HCT116 (cell line): ENCODE measurements at places on chromosomes 1 and 21. TPM values are rescaled to one million over a fixed set of nuclear protein-coding genes. Genes with fewer than 3 reads are reported as not detected.

The AMPD1 gene
- total RNA-seq = not detected

The SLC25A34 gene
- total RNA-seq = 0.59 TPM

The NRDC gene
- total RNA-seq = 182 TPM

The ATPAF1 gene
- total RNA-seq = 35.5 TPM

The PTPN14 gene
- 37.5 TPM for total RNA-seq

The IGSF5 gene
- total RNA-seq = not detected

The APCS gene
- 0.42 TPM for total RNA-seq

GRCh38 chr1:202952818-202953217 is 5.3 kb downstream of the ADIPOR1 start:
- H3K27me3 ChIP-seq = no peaks in the 10 kb centered on the region
- H3K36me3 ChIP-seq = peaks cover 15% of the 10 kb centered on the region
- H3K27ac ChIP-seq = no peak overlapping the region

DNA sequence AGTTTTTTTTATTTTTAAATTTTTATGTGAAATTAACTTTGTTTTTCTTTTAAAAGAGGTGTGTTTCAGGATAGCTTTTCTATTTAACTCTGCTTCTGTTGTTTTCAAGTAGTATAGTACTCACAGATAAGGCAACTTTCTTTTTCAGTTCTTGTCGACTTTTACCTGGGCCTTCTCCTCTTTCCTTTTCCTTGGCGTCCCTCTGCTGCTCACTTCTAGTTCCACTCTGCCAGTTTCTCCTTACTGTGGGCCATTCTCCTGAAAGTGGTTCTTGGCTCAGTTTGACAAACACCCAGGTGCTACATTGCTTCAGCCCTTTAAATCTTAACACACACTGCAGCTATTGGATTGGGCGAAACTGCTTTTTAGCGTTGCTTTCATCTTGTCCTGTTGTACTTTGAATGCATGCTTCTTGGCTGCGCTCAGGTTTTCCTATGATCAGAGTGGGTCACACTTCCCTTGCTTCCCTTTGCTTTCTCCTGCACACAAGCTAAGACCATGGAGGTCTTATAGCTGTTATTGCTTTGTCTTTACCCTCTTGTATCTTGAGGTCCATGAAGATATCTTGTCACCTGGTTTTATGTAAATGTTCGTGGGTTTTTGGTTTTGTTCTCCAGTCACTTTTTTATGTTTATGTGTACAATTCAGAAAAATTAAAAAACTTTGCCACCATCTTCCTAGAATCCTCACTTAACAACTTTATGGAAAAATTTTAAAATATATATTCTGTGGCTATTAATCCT is 21.6 kb downstream of the GABPA start:
- no peak overlapping the region for H3K4me3 ChIP-seq
- no peaks in the 10 kb centered on the region for H3K4me1 ChIP-seq
- no peaks in the 10 kb centered on the region for H3K27me3 ChIP-seq
- H3K27ac ChIP-seq = no peak overlapping the region
- H3K36me3 ChIP-seq = peaks cover 28% of the 10 kb centered on the region

DNA sequence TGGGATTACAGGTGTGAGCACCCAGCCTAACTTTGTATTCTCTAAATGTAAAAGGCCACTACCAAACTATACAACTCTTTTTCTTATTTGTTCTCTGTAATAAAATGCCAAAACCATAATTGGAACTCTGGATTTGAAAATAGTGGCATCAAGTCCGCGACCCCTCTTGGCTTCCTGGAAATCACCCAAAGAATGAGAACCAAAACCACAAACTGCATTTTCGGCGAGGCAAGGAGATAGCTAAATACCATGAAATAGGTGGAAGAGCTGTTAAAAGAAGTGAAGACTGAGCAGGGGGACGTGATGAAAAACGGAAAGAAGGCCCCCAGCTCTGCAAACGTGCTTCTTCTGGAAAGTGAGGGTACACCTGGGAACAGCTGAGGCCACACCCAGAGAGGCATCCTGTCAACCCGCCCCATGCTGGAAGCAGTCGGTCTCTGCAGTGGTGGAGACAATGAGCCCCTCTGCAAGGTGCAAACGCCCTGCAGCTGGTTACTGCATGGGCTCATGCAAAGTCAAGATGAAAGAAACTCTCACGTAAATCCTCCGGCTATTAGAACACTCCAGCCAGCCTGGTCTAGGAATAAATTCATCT is 22.5 kb downstream of the VPS26C start:
- H3K27me3 ChIP-seq = no peaks in the 10 kb centered on the region
- no peaks in the 10 kb centered on the region for H3K4me1 ChIP-seq
- H3K36me3 ChIP-seq = no peaks in the 10 kb centered on the region
- no peak overlapping the region for H3K27ac ChIP-seq
- H3K4me3 ChIP-seq = no peak overlapping the region

DNA sequence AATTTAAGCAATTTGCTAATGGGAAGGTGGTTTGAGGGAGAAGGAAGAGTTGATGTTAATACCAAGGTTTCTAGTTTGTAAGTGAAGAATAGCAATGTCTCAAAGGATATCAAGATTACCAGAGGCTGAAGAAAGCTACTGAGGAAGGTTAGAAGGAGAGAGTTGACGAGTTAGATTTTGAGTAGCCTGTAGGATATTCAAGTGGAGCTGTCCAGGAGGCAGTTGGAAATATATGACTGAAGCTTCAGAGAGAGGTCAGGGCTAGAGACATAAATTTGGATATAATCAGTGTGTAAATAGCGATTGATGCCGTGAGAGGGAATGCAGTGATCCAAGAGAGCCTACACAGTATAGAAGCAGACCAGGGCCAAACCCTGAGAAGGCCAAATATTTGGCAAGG is 48.4 kb downstream of the PBX1 start:
- no peaks in the 10 kb centered on the region for H3K36me3 ChIP-seq
- H3K4me1 ChIP-seq = peaks cover 30% of the 10 kb centered on the region
- DNase-seq = no peak
- no peak overlapping the region for H3K27ac ChIP-seq

- no peaks in the 10 kb centered on the region for H3K36me3 ChIP-seq
- DNase-seq = no peak
- H3K27ac ChIP-seq = no peak overlapping the region
- no peak overlapping the region for H3K4me3 ChIP-seq
- H3K4me1 ChIP-seq = no peaks in the 10 kb centered on the region
Measured at GRCh38 chr1:234302354-234302962, 70.8 kb upstream of the COA6 start.

DNA sequence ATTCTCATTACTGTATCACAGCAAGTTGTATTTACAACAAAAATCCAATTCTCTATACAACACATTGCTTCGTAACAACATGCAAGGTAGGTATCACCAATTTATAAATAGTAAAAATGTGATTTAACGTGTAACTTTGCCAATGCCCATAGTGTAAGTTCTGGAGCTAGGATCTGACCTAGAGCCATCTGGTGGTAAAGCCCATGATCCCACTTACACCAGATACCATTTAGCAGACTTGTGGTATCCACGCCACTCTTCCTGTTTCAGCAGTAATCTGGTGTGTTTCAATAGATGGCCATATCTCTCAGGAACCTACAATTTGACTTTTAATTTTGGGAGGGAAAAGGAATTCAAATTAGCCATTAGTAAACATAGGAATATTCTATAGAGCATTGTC is 10.2 kb downstream of the SETSIP start:
- no peak overlapping the region for H3K4me3 ChIP-seq
- H3K36me3 ChIP-seq = no peaks in the 10 kb centered on the region
- no peak overlapping the region for H3K27ac ChIP-seq
- no peaks in the 10 kb centered on the region for H3K27me3 ChIP-seq
- H3K4me1 ChIP-seq = no peaks in the 10 kb centered on the region

DNA sequence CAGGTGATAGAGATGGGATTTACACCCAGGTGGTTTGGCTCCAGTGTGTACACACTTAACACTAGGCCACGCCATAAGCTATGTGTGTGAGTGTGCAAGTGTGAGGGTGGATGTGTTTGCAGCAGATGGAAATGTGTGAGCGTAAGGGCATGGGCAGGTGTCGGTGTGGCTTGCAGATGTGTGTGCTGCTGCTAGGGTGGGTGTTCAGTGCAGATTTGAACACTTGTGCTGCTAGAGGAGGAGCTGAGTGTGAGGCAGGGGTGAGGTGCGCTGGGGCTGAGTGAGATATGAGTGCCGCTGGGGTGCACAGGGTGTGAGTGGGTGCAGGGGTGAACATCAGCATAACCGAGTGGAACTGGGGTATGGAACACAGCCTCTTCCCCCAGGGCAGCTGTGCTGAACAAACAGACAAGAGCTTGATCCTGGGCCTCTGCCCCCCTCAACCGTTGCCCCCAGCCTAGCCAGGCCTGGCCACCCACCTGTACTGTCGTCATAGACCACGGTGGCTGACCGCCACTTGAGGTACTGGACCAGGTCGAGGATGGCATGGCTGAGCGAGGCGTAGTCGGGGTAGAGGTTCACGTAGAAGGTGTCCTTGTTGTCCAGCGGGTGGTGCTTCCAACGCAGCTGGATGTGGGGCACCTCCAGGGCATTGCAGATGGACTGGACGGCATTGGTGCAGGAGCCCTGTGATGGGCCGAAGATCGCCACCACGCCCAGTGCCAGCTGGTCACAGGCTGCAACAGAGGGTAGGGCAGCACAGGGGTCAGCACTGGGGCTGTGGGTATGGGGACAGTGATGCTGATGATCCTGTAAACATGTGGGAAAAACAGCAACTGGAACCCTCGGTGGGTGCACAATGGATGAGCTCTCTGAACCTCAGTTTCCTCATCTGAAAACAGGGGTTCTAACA is 153.9 kb downstream of the GRIK3 start:
- H3K36me3 ChIP-seq = no peaks in the 10 kb centered on the region

- H3K36me3 ChIP-seq = 0 out of 2 replicates have a peak, but pooled peaks cover 9% of the 10 kb centered on the region
- DNase-seq = no peak
Measured at GRCh38 chr21:34812504-34813265, 143.9 kb downstream of the CLIC6 start.

GRCh38 chr1:206705191-206705590 is 20.5 kb downstream of the MAPKAPK2 start:
- H3K27me3 ChIP-seq = no peaks in the 10 kb centered on the region
- DNase-seq = no peak
- H3K4me3 ChIP-seq = no peak overlapping the region
- no peaks in the 10 kb centered on the region for H3K36me3 ChIP-seq
- H3K27ac ChIP-seq = no peak overlapping the region

GRCh38 chr1:3803905-3804626 is 7.8 kb upstream of the LRRC47 start:
- no peaks in the 10 kb centered on the region for H3K27me3 ChIP-seq
- no peak for DNase-seq
- H3K27ac ChIP-seq = no peak overlapping the region
- H3K4me1 ChIP-seq = no peaks in the 10 kb centered on the region
- no peaks in the 10 kb centered on the region for H3K36me3 ChIP-seq

DNA sequence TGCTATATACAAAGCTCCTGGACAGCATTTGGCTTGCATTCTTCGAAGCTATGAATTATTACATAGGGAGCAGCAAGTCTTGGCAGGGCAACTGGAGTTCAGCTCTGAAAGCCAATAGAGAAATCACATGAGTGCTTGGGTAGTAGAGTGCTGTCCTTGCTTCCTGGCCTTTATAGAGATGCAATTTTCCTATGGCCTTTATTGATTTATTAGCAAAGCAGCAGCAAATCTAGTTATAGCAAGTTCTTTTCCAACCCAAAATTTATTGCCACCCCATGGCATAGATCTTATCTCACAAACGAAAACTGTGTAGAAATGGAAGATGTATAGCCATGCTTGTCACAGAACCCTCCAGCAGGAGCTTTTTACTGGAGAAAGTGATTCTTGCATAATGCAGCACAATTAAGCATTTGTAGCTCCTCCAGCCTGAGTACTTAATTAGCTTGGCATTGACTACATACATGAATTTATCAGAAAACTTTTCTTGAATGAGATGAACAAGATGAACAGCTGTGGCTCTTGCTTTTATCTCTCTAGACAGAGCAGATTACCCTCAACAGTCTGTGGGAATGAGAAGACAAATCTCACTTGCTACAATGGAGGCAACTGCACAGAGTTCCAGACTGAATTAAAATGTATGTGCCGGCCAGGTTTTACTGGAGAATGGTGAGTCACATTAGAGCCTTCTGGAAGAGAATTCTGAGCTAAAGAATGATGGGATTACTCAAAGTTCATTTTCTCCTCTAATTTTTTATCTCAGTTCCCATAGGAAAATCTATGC is 170.1 kb downstream of the CRB1 start:
- DNase-seq = no peak
- no peaks in the 10 kb centered on the region for H3K36me3 ChIP-seq
- H3K4me3 ChIP-seq = no peak overlapping the region
- H3K27me3 ChIP-seq = no peaks in the 10 kb centered on the region
- H3K4me1 ChIP-seq = no peaks in the 10 kb centered on the region
- no peak overlapping the region for H3K27ac ChIP-seq

DNA sequence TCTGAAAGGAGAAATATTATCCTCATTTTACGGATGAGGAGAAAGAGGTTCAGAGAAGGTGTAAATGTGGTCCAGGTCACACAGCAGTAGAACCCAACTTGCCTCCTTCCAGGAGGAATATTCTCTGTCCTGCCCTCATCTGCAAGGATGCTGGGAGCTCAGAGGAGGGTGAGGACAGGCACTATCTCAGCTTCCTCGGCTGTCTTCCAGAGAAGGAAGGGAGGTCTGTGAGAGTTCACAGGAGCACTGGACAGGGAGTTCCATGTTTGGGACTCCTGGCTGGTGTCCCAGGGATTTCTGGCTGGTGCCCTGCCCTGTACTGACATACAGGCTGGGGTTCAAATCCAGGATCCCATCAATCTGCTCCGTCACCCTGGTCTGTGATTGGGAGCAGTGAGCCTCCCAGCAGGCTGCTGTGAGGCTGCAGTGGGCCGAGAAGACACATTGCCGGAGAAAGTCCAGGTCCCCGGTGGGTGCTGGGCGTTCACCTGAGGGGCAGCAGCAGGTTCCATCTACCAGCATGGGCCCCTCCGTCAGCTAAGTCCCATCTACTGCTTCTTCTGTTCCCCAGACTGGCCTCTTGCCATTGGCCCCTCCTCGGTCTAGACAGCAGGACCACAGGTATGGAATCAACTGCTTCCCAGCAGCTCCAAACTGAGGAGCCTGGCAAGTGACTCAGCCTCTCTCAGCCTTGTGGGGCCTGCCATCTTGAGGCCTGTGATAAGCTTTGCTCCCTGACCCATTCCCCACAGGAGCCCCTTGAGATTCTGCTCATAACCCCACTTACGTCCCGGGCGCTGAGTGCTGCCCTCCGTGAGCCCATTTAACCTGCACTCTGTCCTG is 8.5 kb upstream of the BSND start:
- no peaks in the 10 kb centered on the region for H3K27me3 ChIP-seq
- H3K4me3 ChIP-seq = no peak overlapping the region
- 0 out of 2 replicates have a peak, but pooled peaks cover 4% of the 10 kb centered on the region for H3K4me1 ChIP-seq
- H3K36me3 ChIP-seq = no peaks in the 10 kb centered on the region
- no peak overlapping the region for H3K27ac ChIP-seq

GRCh38 chr1:7760245-7760644 is 10.9 kb upstream of the VAMP3 start:
- no peaks in the 10 kb centered on the region for H3K4me1 ChIP-seq
- no peaks in the 10 kb centered on the region for H3K27me3 ChIP-seq
- no peak overlapping the region for H3K27ac ChIP-seq
- no peaks in the 10 kb centered on the region for H3K36me3 ChIP-seq
- DNase-seq = no peak

DNA sequence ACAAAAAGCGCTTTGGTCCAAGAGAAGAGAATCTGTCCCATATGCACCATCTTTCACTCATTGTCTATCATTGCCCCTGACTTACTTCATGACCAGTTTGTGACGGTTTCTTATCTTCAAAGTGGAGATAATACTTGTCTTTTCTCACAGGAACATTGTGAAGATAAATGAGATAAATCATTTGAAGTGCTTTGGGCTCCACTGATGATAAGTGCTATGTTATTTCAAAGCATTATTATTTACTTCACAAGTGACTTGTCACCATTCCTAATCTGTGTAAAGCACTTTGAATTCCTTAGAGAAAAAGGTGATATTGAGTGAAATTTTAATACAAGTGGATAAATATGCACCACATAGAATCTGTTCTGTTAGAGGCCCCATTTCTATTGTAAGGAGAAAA is 731.6 kb upstream of the PTBP2 start:
- no peak overlapping the region for H3K4me3 ChIP-seq
- H3K27ac ChIP-seq = no peak overlapping the region
- no peak for DNase-seq
- no peaks in the 10 kb centered on the region for H3K27me3 ChIP-seq
